ENCODE measurements at places on chromosomes 6 and 20.

- no peak for DNase-seq
Observed at GRCh38 chr6:39855356-39855995, 63.3 kb downstream of the DAAM2 start.

- DNase-seq, result no peak
Observed at GRCh38 chr20:23536328-23536974, 31.8 kb downstream of the CST9L start.

GRCh38 chr6:154868143-154868594, 126.9 kb upstream of the TIAM2 start:
- peak; percentile 73 for DNase-seq

DNA sequence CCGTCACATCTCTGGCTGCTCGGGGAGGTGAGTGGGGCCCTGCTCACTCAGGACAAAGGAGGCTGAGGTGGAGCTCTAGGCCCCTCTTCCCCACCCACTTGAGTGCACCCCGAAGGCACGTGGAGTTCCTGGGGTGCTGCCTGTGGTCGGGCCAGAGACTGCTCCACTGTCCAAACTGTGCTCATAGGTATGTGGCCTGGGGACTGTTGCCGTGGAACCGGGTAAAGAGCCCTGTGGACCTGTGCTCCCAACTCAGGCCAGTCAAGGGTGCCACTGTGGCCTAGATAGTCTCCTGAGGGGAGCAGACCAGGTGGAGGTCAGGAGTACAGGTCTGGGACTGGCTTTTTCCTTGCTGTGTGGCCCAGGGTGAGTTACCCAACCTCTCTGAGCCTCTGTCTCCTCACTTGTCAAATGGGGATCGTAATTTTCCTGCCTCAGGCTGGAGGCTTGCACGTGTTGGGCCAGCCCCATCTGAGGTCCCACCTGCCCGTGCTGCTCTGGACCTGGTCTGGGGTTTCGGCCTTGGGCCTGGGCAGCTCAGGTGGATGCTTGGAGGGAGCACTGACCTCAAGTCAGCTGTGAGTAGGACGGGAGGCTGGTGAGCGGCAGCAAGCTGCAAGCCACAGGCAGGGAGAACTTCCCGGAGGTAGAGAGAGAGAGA, 12.4 kb upstream of the NPBWR2 start:
- DNase-seq, result no peak

- DNase-seq, result peak; percentile 64
Observed at GRCh38 chr20:49385465-49385864, 97.0 kb downstream of the KCNB1 start.

DNA sequence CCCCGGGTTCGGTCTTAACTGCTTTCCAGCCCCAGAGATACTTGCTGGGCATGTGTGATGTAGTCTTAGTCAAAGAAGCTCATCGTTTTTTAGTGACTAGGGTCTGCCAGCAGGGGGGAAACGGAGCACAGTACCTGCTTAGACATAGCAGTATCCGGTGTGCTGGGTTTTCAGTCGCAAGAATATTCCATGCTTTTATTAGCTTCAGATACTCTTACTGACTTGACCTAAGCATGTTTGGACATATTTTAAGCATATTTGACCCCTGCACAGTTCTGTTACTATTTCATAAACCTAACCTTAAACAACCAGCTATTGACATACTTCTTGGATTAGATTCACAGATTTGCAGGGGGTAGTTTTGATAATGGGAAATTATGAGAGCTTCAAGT, 3.0 kb downstream of the E2F3 start:
- DNase-seq, result peak; percentile 88

GRCh38 chr20:46060301-46060881, 29.4 kb downstream of the NCOA5 start:
- DNase-seq, result no peak

DNA sequence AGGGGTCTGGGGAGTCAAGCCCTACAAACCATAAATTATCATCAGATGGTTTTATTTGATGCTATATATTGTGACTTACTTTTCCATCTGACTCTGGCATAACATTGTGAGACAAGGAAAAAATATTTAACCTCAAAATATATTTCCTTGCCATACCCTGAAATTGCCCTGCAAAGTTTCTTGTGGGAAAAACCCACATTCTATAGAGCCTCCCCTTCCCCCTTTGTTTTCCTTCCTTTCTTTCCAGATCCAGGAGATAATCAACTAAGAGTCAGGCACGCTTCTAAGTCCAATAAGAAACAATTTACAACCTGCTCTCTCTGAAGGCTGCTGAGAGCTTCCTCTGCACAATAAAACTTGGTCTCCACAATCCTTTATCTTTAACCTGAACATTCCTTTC, 17.5 kb upstream of the HINT3 start:
- DNase-seq, result no peak

DNA sequence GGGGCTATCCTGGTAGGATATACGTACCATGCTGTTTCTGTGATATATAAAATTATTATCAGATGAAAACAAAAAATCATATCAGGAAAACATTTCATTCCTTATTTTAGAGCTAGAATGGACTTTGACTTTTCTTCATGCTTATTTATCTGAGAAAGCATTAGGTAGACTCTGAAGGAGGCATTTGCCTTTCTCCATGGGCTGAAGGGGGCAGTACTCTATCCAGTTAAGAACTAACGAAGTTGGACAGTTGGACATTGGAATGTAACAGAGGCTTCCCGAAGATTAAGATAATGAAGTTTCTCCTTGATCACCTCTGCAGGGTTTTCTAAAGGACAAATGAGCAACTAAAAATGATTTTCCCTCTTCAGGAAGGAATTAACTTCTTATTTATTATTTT, 233.9 kb downstream of the SAMD5 start:
- no peak for DNase-seq

DNA sequence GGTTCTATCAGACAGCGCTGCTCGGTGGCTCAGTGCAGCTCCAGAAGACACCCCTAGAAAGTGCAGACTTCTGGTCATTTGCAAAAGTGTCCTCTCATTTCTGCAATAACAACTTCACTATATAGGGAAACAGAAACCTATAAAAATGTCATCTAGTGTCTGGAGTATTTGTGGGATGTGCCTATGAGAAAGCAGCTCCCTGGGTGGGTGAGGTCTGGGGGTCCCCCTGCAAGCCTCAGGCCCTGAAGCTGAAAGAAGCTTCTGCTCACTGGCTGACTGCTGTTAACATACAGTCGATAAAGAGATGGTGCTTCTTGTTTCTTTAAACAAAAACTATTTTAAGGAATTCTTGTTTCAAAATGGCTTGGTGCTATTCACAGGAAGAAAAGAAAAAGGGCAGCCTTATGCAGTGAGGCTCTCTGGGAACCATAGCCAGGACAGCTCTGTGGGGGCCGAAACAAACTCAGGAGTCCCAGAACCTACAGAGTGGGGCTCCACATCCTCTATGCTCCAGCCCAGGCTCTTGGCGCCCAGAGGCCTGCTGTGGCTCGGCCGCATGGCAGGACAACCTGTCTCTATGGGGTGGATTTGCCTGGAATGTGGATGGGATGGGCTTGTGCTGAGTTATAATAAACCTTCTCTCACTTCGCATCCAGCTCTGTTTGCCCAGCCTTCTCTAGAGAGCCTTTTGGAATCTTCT, 109.7 kb downstream of the BANF2 start:
- DNase-seq, result no peak

DNA sequence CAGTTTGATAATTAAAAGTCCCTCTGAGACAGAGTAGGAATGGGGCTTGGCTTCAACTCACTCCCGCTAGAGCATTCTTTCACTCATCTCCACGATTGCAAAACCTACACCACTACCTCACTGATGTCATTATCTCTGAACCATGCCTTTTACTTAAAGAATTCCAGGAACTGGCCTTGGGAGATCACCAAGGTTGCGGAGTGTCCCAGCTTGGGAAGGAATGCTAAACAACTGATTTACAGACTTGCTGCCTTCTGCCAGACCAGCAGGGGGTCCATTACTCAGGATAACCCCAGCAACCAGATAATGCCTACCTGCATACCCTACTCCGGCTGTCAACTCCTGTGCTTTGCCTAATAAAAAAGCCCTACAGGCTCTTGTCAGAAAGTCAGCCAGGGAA, 102.2 kb upstream of the RALGAPA2 start:
- DNase-seq, result no peak

DNA sequence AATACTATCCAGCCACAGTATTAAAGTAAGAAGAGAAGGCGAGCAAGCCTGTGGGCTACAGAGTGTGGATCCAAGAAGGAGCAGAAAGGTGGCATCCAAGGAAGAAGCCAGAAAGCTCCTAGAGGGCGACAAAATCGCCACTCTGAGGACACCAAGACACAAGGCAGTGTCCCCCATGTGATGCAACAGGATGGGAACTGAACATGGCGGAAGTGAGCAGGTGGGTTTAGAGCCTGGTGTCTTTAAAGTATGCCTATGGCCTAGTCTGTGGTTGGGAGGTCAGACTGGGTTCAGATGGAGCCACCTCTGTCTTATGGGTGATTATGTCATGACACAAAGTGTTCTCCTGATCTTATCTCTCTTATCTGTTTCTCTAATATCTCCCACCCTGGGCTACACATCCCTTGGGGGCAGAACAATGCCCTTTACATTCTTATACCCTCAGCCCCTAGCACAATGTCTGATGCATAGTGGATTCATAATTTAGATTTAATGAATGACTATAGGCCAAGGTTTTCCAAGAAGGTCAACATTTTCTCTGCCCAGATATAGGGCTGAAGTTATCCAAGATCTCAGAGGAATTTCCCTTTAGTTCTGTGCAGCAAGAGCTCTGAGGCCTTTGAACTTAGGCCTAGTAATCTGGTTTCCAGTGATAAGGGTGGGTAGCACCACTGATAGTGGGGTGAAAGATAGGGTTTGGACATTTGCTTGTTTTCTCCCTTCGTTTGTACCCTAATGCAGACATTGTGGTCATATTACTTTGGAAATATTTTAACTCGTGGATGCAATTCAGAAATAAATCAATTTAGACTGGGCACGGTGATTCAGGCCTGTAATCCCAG, 167.3 kb upstream of the AKIRIN2 start:
- no peak for DNase-seq

DNA sequence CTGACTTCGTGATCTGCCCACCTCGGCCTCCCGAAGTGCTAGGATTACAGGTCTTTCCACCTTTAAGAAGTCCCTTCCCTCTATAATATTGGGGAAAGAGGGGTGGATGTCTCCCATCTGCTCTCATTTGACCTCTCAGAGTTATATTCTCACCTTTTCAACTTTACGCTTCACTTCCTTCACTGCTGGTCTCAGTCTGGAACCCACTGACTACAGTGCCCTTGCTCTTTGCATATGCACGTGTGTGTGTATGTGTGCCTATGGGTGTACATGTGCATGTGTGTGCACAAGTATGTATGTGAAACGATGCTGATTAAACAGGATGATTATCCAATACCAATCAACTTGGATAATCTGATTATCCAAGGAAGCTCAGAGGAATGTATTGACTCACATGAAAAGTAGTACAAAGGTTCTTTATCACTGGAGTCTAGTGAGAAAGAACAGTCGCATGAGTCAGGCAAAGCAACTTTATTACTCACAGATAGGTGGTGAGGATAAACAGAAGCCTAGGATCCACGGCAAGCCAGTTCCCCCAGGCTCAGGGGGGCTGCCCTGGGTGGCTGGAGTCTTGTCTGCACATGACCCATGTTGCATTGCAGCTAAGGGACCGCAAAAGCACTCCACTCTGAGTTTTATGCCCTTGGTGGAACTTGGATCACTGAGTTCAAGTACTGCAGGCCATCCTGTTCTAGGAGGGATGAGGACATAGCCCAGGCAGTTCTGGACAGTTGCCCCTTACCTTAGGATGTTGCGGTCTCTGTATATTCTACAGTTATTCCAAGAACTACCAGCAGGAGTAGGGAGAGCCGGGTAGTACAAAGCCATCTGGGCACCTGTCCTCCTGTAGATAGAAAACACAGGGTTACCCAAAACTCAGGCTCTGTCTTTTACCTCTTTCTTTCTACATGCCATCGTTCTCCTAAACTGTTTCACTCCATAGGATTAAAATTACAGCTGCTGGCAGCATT, 50.9 kb downstream of the SNRNP48 start:
- DNase-seq, result peak; percentile 95

DNA sequence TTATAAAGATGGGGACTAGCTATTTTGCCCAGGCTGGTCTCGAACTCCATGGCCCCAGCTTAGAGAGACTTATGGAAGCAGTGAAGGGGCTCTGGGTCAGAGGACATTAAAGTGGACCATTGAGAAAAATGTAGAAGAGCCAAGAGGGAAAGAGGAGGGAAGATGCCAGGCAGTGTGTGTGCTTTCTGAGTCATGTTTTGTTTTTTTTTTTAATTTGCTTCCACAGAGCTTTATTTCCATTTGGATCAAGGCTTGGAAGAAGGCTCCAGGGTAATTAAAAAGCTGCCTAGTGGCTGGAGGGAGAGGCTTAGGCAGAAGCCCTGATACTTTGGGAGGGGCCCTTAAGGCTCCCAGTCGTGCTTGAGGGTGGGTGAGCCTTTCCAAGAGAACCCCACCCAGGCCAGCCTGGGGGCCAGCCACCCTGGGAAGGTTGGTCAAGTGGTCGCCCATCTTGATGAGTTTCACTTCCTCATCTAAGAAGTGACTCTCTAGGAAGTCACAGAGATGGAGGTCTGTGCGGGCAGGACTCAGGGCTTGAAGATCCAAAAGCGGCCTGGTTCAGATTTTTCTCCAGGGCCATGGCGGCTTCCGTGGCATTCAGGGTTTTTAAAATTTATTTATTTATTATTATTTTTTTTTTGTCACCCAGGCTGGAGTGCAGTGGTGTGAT, 3.0 kb upstream of the ZNF335 start:
- no peak for DNase-seq

DNA sequence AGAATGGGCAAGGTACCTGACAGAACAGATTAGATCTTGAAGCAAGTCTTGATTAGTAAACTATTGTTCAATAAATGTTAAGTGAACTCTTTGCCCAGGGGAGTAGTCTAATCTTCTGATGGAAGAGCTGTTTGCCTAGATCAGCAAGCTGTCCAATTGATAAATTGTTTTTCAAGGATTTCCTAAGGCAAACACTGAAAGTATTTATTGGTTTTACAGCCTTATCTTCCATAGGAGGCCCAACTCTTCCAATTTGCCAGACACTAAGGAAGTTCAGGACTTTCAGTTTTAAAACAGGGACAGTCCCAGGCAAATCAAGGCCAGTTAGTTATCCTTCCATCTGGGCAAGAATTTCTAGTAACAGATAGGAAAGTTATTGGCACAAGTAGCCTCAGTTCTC, 1.8 kb upstream of the C6orf163 start:
- no peak for DNase-seq

DNA sequence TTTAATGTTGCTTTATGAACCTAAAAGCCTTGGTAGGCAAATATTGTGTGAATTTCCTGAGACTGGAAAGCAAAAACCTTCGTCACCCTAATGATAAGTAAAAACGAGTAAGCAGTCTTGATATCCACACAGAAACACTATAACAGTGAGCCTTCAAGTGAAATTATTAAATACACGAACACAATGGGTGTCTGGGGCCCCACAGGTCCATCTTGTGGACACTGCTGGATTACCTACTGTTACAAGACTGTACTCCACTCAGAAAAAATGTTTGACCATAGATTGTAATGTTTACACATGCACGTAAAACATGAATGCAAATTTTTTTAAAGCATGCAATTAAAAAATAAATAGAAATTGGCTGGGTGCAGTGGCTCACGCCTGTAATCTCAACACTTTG, 466.9 kb downstream of the CD83 start:
- DNase-seq, result peak; percentile 15

GRCh38 chr6:25961619-25962148, 918 bp upstream of the TRIM38 start:
- DNase-seq, result peak; percentile 17
